Activated CD4-positive, alpha-beta T cell treated with anti-CD3 and anti-CD28 coated beads for 1 hour (primary cell): ENCODE measurements at places on chromosomes 6 and 20.

GRCh38 chr20:59620860-59621505, 16.6 kb downstream of the PHACTR3 start:
- no peak for DNase-seq

DNA sequence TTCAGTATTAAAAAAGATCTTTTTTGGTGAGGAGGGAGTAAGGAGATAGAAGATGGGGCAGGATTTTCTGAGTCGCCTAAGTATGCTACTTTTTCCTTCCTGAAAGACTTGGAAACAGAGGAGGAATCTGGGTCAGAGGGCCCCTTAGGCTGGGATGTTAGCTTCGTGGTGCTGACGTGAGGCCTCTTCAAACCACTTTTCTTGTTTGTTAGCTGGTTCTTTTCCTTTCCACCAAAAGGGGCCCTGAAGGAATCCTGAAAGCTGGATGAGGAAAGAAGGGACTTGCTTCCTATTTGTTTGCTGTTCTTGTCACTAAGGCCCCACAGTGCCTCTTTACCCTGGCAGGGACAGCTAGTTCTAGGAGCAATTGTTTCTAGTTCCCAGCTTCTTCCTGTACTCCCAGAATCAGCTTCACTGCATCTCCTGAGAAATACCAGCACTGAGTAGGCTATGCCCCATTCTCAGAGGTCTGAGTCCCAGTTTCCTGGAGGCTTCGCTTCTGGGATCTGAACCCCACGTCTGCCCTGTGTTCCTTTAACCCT, 2.2 kb upstream of the IL20RA start:
- DNase-seq = no peak

DNA sequence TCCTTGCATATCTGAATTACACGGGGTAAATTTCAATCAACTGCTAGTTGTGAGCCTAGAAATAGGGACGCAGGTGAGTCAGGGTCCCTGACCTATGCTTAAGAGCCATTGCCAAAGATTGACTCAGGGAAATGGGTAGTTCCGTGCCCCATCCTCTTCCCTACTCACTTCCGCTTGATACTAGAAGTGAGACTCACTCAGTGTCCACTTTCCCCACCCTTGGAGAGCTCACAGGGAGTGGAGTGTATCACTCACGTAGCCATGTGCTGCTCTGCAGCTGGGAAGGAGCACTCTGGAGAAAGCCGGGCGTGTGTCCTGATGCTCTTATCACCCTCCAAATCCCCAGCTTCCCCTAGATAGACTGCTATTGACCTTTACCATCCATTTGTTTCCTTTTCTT, 543 bp upstream of the MUC22 start:
- DNase-seq = no peak

DNA sequence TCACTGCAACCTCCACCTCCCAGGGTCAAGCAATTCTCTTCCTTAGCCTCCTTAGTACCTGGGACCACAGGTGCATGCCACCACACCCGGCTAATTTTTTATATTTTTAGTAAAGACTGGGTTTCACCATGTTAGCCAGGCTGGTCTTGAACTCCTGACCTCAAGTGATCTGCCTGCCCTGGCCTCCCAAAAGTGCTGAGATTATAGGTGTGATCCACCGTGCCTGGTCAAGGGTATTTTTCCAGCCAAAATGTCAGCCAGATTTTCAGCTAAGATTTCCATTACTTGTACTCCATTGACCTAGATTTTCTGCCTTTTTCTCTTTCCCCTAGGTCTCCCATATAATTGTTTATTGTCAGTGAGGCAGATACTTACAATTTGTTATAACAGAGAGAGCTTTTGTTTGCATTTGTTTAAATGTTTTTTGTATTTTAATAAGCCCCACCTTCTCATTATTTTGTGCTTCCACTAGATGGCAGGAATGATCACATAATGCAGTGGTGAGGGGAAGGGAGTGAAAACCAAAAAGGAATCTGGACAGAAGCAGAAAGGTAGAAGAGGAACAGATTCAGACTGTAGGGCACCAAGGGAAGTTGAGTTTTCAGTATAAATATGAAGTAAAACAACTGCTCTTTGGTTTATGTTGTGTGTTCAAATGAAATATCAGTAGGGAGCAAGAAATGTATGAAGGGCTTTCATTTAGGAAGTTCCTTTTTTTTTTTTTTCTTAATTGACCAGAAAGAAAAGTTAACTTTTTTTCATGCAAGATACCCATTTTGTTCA, 29.7 kb downstream of the RPF2 start:
- no peak for DNase-seq

- DNase-seq = no peak
Measured at GRCh38 chr6:45377043-45377553, 636 bp downstream of the SUPT3H start.

GRCh38 chr20:5195655-5196054, 68.8 kb downstream of the CDS2 start:
- no peak for DNase-seq

DNA sequence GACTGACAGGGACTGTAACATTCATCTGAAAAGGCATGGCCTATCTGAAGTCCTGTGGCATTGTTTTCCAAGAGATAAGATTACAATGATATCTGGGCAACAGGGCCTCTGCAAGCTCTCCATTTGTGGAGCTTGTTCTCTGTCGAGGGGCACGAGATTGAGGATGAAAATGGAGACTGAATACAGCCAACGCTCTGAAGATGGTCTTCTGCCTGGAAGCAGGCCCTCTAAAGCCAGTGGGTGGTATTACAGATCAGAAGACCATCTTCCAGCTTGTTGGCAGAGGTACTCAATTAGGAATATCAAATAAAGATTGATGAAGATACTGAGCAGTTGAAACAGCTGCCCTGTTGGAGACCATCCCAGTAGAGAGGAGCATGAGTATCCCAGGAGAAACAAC, 288.2 kb downstream of the CENPW start:
- DNase-seq = no peak

DNA sequence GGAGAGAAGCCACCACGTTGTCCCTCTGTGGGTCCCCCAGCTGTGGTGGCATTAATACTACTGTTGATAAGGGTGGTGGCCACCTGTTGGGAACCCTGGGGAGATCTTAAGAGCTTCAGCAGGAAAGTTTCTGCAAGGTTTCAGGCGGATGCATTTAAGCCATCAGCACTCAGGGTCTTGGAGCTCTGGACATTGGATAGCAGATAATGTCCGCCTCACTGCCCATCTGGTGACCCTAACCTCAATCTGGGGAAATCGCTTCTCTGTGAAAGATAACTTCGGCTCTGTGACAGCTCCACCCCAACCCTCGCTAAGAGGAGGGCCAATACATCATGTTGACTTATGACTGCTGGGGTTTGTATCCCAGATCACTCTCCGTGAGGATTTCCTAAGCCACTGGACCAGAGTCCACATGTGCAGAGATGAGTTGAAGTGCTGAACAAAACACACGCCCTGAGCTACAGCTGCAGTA, 92.9 kb downstream of the FOXC1 start:
- no peak for DNase-seq

- DNase-seq = no peak
Measured at GRCh38 chr6:37635319-37635718, 62.4 kb downstream of the MDGA1 start.

DNA sequence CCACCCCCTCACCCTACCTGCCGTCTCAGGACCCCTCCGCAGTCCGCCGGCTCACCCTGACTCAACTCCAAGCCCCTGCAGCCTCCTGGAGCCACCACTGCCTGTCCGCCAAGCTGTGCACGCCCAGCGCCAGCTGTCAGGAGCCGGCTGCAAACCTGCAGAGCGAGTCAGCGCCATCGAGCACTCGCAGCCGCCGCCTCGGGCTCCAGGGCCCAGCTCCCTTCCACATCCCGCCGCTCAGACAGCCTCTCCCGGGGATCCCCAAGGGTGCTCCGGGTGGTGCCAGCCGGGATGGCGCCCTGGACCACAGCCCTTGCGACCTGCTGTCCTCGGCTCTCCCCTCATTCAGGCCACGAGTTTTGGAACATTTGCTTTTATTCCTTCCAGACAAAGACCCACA, 4.3 kb downstream of the TNNC2 start:
- no peak for DNase-seq

DNA sequence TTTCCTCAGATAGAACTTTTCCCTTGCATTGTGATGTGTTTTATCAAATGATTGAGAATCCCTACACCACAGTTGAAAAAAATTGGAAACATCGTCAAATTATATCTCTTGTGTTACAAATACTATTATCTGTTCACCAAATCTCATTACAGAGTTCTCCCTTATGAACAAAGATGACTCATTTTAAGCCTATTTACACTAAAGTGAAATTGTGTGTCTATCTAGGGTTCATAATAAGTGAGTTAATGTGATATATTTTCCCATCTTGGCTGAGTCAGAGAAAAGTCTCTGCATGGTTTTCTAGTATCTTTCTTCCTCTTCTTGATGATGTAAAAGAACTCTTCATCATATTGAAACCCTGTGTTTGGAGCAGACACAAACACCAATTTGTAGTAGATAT, 1263.3 kb upstream of the EYS start:
- no peak for DNase-seq

- DNase-seq = no peak
Measured at GRCh38 chr6:33746651-33747100, at the start of gene IP6K3. IP6K3 (minus strand) TSS chr6:33746905; CDS start chr6:33735476, 11,429 bp downstream.
